ENCODE measurements at places on chromosomes 5 and 9. TPM values are rescaled to one million over a fixed set of nuclear protein-coding genes. Genes with fewer than 3 reads are reported as not detected.

The PRRX2 gene
- total RNA-seq: not detected

The UNC5A gene
- total RNA-seq: not detected

The AGXT2 gene
- not detected for total RNA-seq

The FOXB2 gene
- total RNA-seq: not detected

The CDC20B gene
- 0.48 TPM for total RNA-seq

The SARDH gene
- total RNA-seq: 1.6 TPM

The GRM6 gene
- not detected for total RNA-seq

The ARID3C gene
- total RNA-seq: not detected

Measured in activated naive CD8-positive, alpha-beta T cell treated with anti-CD3 and anti-CD28 coated beads, Interleukin-2, amount 10 ng/mL, durations not matched to agents 7 days and 5 days (primary cell).